ENCODE measurements at places on chromosomes 6 and 20.

GRCh38 chr6:163771180-163771579, 356.7 kb downstream of the QKI start:
- no peak for DNase-seq

DNA sequence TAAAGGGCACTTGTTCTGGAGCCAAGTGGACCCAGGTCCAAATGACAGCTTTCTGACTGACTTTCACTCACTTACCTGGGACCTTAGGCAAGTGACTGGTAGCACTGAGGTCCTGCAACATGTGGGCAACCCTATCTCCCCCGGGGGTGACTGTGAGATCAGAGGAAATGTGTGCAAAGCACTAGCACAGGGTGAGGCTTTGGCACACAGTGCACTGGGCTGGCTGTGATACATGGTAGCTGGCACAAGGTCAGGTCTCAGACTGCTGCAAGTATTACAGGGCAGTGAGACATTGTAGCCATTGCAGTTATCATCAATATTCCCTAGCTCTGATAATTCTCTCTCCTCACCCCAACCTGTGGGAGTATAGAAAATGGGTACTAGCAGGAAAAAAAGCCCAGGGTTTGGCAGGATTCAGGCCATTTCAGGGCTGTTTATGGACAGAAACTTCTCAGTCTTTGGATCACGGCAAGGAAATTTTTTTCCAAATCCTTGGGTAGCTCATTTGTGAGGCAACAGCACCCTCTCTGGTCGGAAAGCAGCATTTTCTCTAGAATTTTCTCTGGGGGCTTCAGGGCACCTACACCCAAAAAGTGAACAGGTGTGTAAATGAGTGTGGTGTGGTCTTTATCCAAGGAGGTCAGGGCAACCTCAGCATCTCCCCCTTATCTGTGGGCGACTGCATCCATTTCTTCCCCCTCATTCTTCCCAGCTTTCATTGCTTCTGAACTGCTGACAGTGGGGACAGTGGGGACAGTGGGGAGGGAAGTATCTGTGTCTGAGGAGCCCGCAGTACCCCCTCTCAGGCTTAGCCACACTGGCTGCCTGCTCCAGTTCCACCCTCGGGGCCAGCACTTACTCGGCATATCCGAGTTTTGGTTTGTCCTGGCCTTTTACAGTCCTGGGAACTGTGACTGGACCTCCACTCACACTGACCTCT, 148.7 kb upstream of the PHACTR3 start:
- no peak for DNase-seq

GRCh38 chr6:158377860-158378259, 65.6 kb downstream of the TULP4 start:
- no peak for DNase-seq

DNA sequence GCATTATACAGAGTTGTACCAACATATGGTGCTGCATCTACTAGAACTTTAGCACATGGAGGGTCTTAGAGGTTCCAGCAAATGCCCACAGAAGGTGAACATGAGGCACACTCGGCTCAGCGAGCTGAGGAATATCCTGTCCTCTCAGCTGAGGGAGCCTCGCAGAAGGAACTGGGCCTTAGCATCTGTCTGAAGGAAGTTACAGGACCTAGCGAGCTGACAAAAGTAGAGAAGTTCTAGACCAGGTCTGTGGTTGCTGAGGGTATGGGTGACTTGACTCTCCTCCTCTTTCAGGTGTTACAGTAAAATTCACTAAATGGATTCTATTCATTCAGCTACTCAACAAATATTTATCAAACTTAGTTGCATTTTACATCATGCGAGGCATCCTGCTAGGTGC, 157.2 kb downstream of the ZDHHC14 start:
- no peak for DNase-seq

Data from hematopoietic multipotent progenitor cell treated with erythropoietin and hydrocortisone succinate and interleukin-3 and kit ligand, for 8 days (in vitro differentiated cells).